ENCODE measurements at places on chromosomes 2 and 18. TPM values are rescaled to one million over a fixed set of nuclear protein-coding genes. Genes with fewer than 3 reads are reported as not detected.

PGAP1 gene
- total RNA-seq: 6.0 TPM

SULT1C2 gene
- total RNA-seq: not detected

GCG gene
- not detected for total RNA-seq

LCT gene
- total RNA-seq: under 0.01 TPM

DCDC2C gene
- not detected for total RNA-seq

HOXD12 gene
- not detected for total RNA-seq

CPLX4 gene
- total RNA-seq: not detected

NEU4 gene
- total RNA-seq: not detected

RAPGEF4 gene
- 0.90 TPM for total RNA-seq

PLCD4 gene
- total RNA-seq: 4.0 TPM

TCF7L1 gene
- 2.0 TPM for total RNA-seq

ANKRD30BL gene
- not detected for total RNA-seq

KCNE4 gene
- total RNA-seq: 0.38 TPM

CXCR2 gene
- total RNA-seq: not detected

CHRND gene
- not detected for total RNA-seq

SERPINB4 gene
- not detected for total RNA-seq

NCK2 gene
- total RNA-seq: 52.5 TPM

TLX2 gene
- not detected for total RNA-seq

PROKR1 gene
- not detected for total RNA-seq

AQP4 gene
- not detected for total RNA-seq

UGT1A7 gene
- not detected for total RNA-seq

RNF181 gene
- 332 TPM for total RNA-seq

MEP1B gene
- 0.12 TPM for total RNA-seq

SERPINB11 gene
- 0.12 TPM for total RNA-seq

FOXD4L1 gene
- total RNA-seq: 0.12 TPM

CELF4 gene
- not detected for total RNA-seq

SESTD1 gene
- total RNA-seq: 38.0 TPM

SIGLEC15 gene
- 1.4 TPM for total RNA-seq

CROCC2 gene
- total RNA-seq: 0.12 TPM

FAM161A gene
- 1.9 TPM for total RNA-seq

VAMP5 gene
- total RNA-seq: 97.5 TPM

CDK5R2 gene
- 0.08 TPM for total RNA-seq

LDAH gene
- 12.3 TPM for total RNA-seq

KIF5C gene
- 0.08 TPM for total RNA-seq

Data from smooth muscle cell of the coronary artery (primary cell).